ENCODE measurements at places on chromosomes 7 and 10. TPM values are rescaled to one million over a fixed set of nuclear protein-coding genes. Genes with fewer than 3 reads are reported as not detected.

Gene PPP1R17
- total RNA-seq = not detected

Gene PRSS1
- total RNA-seq = not detected

Gene UCMA
- total RNA-seq = not detected

Gene POLR2J2
- total RNA-seq = 7.7 TPM

Gene HOXA10
- total RNA-seq = 23.3 TPM

Gene SLC18A2
- total RNA-seq = not detected

Gene FAM237B
- not detected for total RNA-seq

Gene SDK1
- total RNA-seq = 1.1 TPM

Gene C7orf33
- total RNA-seq = not detected

Gene SPDYE16
- not detected for total RNA-seq

Gene OR2A7
- total RNA-seq = 0.22 TPM

Gene ASB10
- total RNA-seq = not detected

Gene EMX2
- 0.57 TPM for total RNA-seq

Gene GFRA1
- total RNA-seq = 6.0 TPM

Gene LOXL4
- total RNA-seq = 70.5 TPM

Gene PILRA
- not detected for total RNA-seq

Gene AKR1C2
- total RNA-seq = 6.3 TPM

Gene LIPF
- total RNA-seq = not detected

Gene MTURN
- total RNA-seq = 5.2 TPM

Gene ANKRD30A
- not detected for total RNA-seq

Gene ANKRD1
- 7.0 TPM for total RNA-seq
